RPMI8226 (cell line): ENCODE measurements at places on chromosomes 1 and 21.
A peak's percentile ranks its signal among the peaks of the same experiment; 100 is the strongest.

DNA sequence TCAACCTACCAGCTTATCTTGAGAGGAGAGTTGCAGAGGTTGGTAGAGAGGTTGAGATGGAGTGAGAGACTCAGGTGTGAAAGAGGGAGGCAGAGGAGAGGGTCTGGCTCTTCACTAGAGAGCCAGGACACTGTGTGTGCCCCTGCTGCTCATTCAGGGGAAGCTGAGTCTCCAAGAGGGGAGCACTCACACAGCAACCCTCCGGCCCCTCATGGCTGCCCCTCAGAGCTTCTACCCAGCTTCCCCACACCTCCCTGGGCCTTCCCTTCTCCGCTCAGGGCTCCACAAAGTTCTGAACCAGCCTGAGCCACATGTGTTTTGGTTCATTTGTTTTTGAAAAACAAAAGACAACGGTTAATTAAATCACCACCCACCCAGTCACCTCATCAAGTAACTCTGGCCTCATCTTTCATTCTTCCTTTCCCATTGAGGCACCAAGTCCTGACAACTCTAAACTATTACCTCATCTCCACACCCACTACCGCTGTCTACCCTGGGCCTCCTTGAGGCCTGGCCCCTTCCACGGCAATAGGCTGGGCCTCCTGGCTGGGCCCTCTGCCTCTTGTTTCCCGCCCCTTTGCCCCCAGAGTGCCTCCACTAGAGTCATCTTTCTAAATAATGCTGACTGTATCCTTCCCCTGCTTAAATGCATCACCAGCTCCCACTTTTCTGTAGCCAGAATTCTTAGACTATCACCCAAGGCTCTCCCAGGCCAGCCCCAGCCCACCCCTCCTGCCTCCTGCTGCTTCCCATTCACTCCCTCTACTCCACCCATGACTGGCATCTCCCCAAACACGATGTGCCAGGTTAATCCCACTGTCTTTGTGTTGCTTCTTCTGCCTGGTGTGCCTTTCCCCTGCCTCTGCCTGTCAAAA lies 33.0 kb downstream of the TNNT2 start:
- DNase-seq: no peak

- DNase-seq: no peak
Observed at GRCh38 chr1:228838717-228839500, 103.6 kb downstream of the RHOU start.

DNA sequence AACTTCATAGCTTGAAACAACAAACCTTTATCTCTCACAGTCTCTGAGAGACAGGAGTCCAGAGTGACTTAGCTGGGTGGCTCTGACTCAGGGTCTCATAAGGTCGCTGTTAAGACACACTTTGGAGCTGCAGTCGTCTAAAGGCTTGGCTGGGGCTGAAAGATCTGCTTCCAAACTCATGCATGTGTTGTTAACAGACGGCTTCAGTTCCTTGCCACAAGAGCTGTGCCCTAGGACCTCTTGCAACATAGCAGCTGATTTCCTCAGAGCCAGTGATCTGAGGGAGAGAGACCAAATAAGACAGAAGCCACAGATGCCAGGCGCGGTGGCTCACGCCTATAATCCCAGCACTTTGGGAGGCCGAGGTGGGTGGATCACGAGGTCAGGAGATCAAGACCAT lies 176.8 kb downstream of the DISC1 start:
- DNase-seq: no peak

DNA sequence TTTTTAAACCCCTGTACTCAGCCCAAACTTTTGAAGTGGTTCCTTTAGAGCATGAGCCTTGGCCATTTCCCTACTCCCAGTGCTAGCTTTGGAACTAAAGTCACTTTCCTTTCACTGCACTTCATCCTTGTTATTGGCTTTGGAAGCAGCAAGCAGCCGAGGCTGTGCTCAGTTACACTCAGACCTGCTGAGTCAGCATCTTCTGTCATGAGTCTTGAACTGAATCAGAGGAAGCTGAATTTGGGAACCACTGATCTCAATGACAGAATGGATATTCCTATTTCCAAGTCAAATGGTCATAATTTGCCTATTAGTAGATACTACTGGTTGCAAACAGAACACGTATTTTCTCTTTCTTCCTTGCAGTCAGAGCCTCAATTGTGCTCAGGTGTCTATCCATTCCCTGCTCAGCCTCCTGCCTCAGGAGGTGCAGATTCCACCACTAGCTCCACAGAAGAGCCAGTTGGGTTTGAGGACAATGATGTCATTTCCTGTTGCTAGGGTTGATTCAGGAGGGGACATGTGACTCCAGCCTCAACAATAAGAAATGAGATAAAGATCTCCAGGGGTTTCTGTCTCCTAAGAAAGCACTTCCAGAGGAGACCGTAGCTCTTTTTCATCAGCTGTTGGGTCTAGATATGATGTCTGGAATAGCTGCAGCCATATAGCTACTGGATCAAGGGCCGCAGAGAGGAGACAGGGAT lies 44.9 kb upstream of the NTPCR start:
- peak; percentile 24 for DNase-seq

- no peak for DNase-seq
Observed at GRCh38 chr1:89605692-89606091, 27.2 kb upstream of the LRRC8C start.

DNA sequence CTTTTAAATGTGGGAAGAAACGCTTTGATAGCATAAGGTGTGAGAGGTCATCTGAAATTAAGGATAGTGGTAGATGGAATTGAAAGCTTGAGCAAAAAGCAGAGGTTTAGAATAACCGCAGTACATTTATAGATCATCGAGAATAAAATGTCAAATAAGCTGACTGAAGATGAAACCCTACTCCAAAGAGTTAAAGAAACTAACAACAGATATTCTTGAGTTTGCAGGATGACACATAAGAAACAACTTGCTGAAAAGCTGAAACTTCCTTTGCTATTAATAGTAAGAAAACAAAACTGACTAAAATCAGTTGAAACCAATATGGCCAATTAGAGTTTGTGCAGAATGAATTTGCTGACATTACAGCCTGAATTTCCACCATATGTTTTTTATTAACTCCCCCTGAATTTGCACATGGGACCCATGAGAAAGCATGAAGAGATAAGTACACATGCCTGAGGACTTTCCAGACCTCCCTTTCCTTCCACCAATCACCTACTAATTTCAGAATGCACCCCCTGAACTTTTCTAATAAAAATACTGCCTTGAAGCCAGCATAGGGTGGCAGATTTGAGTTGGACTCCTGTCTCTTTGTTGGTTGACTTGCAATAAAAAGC lies 1.7 kb upstream of the C1orf185 start:
- peak; percentile 22 for DNase-seq

- DNase-seq: no peak
Observed at GRCh38 chr1:210674151-210674550, 345.4 kb downstream of the HHAT start.

GRCh38 chr1:24955161-24955560 lies 25.1 kb upstream of the RUNX3 start:
- DNase-seq: no peak

DNA sequence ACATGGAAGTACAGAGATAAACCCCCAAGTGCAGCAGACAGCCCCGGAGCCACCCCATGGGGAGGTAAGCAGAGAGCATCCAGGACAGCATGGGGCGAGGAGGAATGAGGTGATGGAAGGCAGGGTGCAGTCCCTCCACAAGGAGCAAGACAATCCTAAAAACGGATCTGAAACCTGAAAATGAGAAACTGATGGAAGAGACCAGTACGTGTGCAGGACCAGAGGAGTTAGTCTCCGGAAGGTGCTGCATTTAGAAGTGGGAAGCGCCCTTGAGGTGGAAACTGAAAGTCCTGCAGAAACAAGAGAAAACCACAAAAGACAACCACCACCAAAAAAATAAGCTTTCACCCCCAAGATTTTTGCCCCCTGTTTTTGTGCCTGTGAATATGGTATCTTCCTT lies 17.4 kb upstream of the DDOST start:
- peak; percentile 94 for DNase-seq

DNA sequence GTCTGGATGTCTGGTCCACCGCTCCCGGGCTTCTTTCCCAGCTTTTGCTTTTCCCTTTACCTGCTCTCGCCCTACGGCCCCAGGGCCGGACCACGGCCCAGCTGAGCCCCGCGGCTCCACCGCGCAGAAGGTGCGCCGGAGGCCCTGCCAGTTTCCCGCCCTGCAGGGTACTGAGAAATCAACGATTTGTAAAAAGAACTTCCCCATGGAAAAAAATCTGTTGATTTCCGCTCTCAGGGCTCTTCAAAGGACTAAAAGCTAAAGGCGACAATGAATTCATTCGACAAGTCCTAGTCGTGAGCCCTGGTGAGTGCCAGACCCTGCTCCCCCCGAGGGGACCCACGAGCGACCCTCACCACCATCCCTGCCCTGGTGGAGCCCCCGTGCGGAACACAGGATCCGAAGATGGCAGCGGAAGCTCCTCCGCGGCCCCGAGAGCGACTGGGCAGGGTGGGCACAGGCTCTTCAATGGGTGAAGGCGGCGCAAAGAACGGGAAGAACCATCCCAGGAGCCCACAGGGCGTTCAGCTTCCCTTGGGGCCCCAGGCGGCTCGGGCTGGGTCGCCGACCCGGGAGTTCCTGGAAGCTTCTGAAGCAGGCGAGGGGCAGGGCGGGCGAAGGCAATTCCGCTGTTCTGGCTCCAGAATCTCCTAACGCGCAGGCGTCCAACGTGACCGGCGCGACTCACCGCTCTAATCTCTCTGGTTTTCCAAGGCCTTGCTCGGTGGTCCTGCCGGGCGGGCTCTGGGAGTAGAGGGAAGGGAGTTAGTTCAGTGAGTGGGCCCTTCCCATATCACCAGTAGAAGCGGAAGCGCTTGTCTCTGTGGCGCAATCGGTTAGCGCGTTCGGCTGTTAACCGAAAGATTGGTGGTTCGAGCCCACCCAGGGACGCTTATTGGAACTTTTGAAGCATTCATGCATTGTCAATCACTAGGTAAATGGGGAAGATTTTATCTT lies 6.6 kb upstream of the RNU1-2 start:
- no peak for DNase-seq

DNA sequence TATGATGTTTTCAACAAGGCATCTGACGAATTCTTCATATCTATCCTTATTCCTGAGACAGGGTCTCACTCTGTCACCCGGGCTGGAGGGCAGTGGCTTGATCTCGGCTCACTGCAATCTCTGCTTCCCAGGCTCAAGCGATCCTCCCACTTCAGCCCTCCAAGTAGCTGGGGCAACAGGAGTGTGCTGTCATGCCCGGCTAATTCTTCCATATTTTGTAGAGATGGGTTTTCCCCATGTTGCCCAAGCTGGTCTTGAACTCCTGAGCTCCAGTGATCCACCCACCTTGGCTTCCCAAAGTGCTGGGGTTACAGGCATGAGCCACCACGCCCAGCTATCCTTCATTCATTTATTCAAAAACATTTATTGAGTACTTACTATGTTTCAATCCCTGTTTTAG lies 8.0 kb downstream of the YY1AP1 start:
- DNase-seq: no peak

GRCh38 chr1:29893046-29893723 lies 656.9 kb downstream of the PTPRU start:
- DNase-seq: no peak

GRCh38 chr21:31287201-31287600 lies 56.9 kb downstream of the TIAM1 start:
- DNase-seq: no peak

GRCh38 chr1:202622388-202622787 lies 87.9 kb downstream of the SYT2 start:
- DNase-seq: no peak

DNA sequence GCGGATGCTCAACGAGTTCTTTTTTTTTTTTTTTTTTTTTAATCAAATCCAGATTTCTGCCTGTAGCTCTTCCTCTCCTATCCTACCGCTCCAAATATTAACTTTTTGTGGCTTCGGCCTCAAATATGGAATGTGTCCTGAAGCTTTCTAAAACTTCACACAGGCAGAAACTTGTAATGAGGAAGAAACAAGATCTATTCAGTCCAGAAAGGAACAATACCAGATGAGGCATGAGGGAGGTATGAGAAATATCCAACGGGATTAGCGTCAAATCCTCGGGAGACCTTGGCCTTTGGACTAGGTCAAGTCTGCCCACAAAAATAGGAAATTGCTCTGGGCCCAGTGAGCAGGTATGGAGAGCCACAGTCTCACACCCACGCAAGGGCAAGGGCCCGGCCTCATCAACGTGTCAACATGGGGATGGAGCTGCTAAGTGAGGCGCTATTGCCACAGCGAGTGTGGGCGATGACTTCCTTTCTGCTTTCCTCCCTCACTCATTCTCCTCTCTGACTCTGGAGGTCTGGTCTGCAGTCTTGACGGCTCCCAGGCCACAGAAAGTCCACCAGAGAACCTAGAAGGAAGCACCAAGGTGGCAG lies 66.6 kb downstream of the BCAR3 start:
- no peak for DNase-seq

GRCh38 chr1:40841602-40842001 lies 20.6 kb downstream of the CITED4 start:
- DNase-seq: no peak

- no peak for DNase-seq
Observed at GRCh38 chr1:119341372-119341947, 27.1 kb upstream of the HAO2 start.

GRCh38 chr1:235972311-235972689 lies 92.6 kb downstream of the NID1 start:
- DNase-seq: no peak

DNA sequence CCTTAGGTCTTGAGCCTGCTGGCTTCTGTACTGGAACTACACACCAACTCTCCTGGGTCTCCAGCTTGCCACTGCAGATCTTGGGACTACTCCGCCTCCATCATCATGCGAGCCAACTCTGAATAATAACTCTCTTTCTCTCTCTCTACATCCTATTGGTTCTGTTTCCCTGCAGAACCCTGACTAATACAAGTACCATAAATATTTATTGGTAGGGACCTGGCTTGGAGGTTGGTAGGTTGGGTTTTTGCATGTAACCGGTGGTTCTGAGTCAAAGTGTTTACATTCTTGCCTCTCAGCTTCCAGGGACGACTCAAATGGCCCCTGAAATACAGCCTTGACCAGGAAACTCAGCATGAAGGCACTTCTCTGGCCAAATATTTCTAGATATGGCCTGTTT lies 110.4 kb downstream of the KCND3 start:
- DNase-seq: no peak

DNA sequence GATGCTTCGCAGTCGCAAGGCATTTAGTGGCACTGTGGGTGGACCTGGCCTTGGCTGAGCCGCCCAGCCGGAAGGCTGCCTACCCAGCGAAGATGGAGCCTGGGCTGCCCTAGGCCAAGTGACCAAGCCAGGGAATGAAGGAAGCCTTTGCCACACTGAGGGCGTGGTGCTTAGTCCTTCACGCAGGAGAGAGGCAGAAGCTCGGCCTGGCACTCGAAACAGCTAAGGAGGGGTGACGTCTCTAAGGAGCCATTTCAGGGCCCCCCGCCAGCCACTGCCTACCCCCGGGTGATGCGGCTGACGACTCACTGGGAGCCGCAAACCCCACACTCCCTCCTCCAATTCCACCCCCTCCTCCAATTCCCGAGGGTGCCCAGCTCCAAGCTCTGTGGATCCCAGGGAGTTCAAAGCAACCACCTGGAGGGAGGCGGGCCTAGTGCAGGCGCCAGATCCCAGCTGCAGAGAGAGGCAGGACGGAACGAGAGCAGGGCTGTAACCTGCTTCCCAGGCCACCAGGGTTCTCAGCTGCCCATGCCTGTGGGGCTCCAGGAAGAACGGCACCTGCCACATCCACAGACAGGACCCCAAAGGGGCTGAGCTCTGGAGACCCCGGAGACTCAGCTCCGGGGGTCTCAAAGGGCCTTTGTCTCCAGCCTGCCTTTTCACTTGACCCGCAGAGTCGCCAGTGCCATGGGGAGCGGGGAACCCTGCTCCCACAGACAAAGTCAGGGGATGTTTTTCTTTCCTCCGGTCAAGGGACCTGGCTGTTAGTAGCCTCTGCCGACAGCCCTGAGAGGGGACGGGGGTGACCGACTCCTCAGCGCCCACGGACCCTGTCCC lies 75.8 kb downstream of the ARHGEF16 start:
- peak; percentile 69 for DNase-seq

- no peak for DNase-seq
Observed at GRCh38 chr1:165823552-165824268, 3.7 kb upstream of the UCK2 start.
